Activated CD4-positive, alpha-beta T cell treated with anti-CD3 and anti-CD28 coated beads, Interleukin-2, amount 10 ng/mL, durations not matched to agents 24 days and 14 days (primary cell): ENCODE measurements at places on chromosomes 11 and 22. TPM values are rescaled to one million over a fixed set of nuclear protein-coding genes. Genes with fewer than 3 reads are reported as not detected.

The SPI1 gene
- total RNA-seq = not detected in 2 replicates

DNA sequence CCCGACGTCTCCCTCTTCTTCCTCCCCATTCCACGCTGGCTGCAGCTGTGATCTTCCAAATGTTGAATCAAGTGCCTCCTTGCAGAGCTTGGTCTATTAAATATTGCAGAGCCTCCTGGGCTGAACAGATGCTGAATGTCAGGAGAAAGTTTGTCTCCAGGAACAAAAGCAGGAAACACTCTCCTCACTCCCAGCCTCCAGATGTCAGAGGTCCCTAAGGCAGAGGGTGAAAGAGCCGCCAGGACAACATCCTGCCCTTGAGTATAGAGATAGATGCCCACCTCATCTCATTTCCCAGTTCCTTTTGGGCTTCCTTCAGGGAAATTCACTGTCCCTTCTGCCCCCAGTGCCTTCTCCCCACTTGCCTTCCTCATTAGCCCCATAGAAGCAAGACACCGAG lies 40.8 kb upstream of the IGSF9B start:
- DNase-seq = no peak
- H3K4me1 ChIP-seq = peaks cover 2% of the 10 kb centered on the region
- no peaks in the 10 kb centered on the region for H3K36me3 ChIP-seq
- peaks cover 6% of the 10 kb centered on the region for H3K27me3 ChIP-seq
- H3K4me3 ChIP-seq = no peak overlapping the region

DNA sequence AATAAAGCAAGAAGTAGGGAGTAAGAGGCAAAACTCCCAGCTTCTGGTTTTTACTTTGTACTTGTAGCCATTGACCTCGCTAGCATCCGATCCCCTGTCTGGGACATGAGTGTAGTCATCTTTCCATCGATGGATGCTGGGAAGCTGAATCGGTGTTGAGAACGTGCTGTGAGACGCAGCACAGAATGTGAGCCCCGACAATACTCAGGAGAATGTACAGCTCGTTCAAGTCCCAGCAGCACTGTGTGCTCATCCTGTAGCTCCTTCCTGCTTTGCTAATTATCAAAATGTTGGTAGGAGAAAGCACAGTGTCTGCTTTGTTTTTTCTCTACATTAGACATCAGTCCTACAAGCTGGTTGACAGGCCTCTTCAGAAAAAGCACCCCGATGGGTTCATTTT lies 56.6 kb downstream of the JAM3 start:
- DNase-seq = no peak
- H3K4me3 ChIP-seq = peak overlapping the region; percentile 26
- H3K27ac ChIP-seq = no peak overlapping the region
- peaks cover 5% of the 10 kb centered on the region for H3K36me3 ChIP-seq

DNA sequence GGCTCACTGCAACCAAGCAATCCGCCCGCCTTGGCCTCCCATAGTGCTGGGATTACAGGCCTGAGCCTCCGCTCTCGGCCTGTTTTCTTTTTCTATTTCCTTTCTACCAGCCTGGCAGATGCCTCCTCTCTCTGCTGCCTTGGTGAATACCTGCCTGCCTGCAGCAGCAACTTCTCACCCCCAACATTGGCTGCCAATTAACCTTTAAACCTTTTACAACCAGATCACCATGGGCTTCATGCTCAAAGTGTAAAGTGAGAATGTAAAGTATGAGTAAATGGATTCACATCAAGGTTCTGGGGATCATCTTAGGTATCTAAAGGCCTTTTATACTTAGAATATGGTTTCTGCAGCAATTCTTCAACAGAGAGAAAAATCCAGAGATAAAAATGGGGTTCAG lies 13.0 kb upstream of the FCHSD2 start:
- peak overlapping the region; percentile 71 for H3K4me3 ChIP-seq
- DNase-seq = no peak
- no peaks in the 10 kb centered on the region for H3K27me3 ChIP-seq
- H3K4me1 ChIP-seq = peaks cover 74% of the 10 kb centered on the region

DNA sequence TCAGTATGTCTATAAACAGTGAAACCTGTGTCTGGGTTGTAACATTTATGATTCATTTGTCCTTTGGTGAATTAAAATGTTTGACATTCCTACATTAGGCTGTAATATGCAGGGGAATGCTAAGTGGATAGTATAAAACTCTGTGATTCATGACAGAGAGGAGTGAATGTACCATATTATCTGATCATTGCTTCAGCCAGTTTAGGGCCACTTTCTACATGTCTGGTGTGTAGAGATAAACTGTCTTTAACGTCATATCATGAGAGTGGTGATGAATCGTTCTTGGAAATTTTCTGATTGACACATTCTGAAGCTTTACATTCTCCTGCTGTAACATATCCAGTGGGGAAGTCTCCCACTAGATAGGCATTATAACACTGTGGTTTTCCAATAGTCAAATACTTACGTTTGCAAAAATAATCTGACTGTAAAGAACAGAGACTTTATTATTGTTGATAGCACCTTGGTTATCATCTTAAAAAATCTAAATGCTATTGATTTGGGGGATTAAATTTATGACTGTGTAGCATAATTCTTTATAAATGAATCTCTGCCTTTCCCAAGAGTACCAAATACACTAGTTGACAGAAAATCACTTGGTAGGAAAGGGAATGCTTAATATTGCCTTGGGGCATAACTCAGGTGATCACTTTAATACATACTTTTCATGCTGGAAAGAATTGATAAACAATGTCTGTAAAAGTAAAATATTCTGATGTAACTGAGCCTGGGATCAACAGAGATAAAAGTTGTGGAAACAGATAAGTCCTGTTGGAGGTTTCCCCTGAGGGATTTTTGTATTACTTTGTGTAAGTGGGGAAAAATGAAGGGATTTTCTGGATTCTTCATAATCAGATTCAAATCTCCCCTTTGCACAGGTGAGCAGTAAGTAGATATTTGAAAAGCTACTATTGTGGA lies 427.9 kb downstream of the JRKL start:
- H3K27ac ChIP-seq = no peak overlapping the region
- DNase-seq = no peak
- H3K4me1 ChIP-seq = no peaks in the 10 kb centered on the region
- no peak overlapping the region for H3K4me3 ChIP-seq

DNA sequence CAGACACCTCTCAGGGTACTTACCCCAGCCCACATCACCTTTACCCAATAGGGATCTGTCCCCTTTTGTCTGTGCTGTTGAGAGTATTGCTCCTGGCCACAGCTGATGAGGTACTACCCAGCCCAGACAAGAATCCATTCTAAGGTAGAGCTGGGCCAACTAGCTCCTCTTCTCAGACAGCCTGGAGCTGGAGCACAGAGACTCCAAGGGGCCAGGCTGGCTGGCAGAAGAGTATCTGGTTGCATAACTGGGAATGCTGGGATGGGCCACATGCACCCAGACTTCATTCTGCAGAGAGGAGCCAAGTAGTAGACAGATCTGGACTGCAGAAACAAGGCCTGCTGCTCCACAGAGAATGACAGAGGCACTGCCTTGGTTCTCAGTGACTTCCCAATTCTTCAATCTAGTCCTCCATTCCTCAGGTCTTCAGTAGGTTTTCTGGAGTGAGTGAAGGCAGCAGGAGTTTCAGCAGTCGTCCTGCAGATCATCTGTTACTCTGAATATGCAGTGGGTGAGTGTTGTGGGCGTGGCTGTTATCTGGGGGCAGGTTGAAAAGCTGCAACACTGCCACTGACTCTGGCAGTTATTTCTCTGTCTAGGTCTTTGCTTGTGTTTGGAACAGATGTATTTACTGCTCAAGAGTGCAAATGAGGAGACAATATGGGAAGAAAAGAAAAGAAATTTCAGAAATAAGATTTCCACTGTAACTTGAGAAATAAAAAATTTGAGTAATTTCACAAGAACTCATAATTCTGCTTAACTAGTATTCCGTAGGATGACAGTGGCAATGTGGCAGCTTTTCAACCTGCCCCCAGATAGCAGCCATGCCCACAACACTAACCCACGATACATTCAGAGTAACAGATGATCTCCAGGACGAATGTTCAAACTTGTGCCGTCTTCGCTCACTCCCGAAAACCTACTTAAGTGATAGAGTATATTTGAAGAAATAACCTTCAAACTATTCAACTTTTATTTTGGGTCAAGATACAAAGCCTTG lies 34.9 kb downstream of the MAPK1 start:
- H3K27ac ChIP-seq = no peak overlapping the region
- H3K27me3 ChIP-seq = no peaks in the 10 kb centered on the region
- DNase-seq = no peak
- H3K4me3 ChIP-seq = no peak overlapping the region
- H3K4me1 ChIP-seq = peaks cover 28% of the 10 kb centered on the region

DNA sequence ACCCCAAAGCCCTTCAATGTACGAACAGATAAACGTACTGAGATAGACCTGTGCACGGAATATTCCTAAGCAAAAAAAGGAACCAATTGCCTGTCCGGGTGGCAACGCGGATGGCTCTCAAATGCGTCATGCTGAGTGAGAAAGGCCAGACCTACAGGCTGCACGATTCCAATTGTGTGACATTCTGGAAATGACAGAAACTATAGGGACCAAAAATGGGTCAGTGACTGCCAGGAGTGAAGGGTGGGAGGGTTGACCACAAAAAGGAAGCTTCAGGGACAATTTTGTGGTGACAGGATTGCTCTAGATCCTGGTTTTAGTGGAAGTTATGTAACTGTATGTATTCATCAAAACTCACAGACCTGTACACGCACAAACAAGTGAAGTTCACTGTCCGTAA lies 24.0 kb upstream of the SYT8 start:
- DNase-seq = no peak
- H3K4me3 ChIP-seq = no peak overlapping the region
- H3K27ac ChIP-seq = no peak overlapping the region
- no peaks in the 10 kb centered on the region for H3K4me1 ChIP-seq
- H3K27me3 ChIP-seq = peaks cover 15% of the 10 kb centered on the region

GRCh38 chr11:64620381-64620971 lies 29.5 kb downstream of the SLC22A12 start:
- H3K27me3 ChIP-seq = no peaks in the 10 kb centered on the region
- no peak overlapping the region for H3K4me3 ChIP-seq
- H3K27ac ChIP-seq = no peak overlapping the region
- no peaks in the 10 kb centered on the region for H3K4me1 ChIP-seq

GRCh38 chr11:82631722-82632630 lies 101.7 kb downstream of the FAM181B start:
- H3K4me3 ChIP-seq = no peak overlapping the region
- no peaks in the 10 kb centered on the region for H3K27me3 ChIP-seq
- no peaks in the 10 kb centered on the region for H3K4me1 ChIP-seq
- no peak overlapping the region for H3K27ac ChIP-seq

DNA sequence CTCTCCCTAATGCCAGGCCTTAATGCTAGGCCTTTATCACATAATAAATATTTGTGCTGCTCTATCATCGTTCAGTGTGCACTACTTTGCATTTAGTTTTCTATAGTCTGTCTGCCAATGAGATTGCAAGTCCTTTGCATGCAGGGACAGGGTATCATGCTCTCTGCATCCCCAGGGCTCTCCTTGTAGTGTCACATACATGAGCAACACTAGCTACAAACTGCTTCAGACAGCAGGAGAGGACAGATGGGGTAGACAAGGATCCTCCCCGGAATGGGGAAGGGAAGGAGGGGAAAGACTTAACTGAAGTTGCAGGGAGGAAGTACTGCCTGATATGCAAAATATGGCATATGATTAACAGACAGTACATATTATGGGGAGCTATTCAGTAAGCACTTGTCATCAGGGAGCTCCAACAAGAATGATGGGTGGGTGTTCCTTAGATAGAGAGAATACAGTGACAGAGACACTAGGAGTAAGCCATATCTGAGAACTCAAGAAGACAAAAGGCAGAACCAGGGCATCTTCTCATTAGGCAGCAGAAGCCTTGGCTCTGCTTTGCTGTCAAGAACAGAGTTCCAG lies 42.8 kb downstream of the ZNF202 start:
- no peak overlapping the region for H3K27ac ChIP-seq
- H3K36me3 ChIP-seq = no peaks in the 10 kb centered on the region
- no peak for DNase-seq
- H3K27me3 ChIP-seq = peaks cover 27% of the 10 kb centered on the region
- H3K4me3 ChIP-seq = no peak overlapping the region

- no peaks in the 10 kb centered on the region for H3K27me3 ChIP-seq
- peak overlapping the region; percentile 82 for H3K4me3 ChIP-seq
- peak; percentile 86 for DNase-seq
- H3K4me1 ChIP-seq = peaks cover 72% of the 10 kb centered on the region
Observed at GRCh38 chr11:61004761-61005181, 33.3 kb downstream of the CD6 start.

The MYEOV gene
- total RNA-seq = 0.21 and 0.83 TPM in 2 replicates

- no peak overlapping the region for H3K4me3 ChIP-seq
- H3K36me3 ChIP-seq = no peaks in the 10 kb centered on the region
- no peaks in the 10 kb centered on the region for H3K4me1 ChIP-seq
- no peak overlapping the region for H3K27ac ChIP-seq
Observed at GRCh38 chr11:121944556-121945230, 171.3 kb downstream of the BLID start.

The MS4A3 gene
- not detected in 2 replicates for total RNA-seq

DNA sequence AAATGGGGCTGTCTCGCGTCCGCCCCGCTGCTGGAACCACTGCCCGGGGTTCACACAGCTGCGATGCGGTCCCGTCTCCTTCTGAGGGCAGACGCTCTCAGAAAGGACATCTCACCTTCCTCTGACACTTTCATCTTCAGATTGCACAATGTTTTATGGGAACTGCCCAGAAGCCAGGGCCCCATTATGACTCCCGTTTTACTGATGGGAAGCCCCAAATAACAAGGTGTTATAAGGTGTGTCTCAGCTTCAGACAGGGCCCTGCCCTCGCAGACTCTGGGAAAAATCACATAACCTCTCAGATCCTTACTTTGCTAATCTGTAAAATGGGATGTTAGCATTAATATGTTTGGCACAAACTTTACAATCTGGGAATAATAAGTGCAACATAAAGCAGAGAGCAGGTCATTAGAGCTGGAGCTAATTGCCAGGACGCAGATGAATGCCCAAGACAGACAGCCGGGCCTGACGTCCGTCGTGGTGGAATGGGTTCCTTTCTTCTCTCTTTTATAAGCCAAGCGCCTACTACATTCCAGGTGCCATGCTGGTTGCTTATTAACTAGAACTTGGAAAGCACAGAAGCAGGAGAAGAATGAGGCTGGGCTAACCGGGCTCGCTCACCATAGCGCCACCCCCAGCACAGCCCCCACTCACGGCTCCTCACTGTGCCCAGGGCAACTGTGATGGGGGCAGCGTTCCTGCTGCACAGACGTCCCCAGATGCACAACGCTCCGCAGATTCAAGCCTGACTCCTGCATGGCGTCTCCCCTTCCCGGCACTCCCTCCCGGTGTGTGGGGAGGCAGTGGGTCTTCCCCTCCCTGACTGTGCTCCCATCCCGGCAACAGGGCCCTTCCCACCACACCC lies 43.8 kb downstream of the TRMU start:
- peaks cover 9% of the 10 kb centered on the region for H3K27me3 ChIP-seq
- no peaks in the 10 kb centered on the region for H3K36me3 ChIP-seq
- no peaks in the 10 kb centered on the region for H3K4me1 ChIP-seq
- DNase-seq = no peak
- H3K4me3 ChIP-seq = no peak overlapping the region
- no peak overlapping the region for H3K27ac ChIP-seq

- H3K27ac ChIP-seq = no peak overlapping the region
- H3K36me3 ChIP-seq = no peaks in the 10 kb centered on the region
Observed at GRCh38 chr22:23565915-23566704, 14.0 kb downstream of the IGLL1 start.

GRCh38 chr11:98771791-98772190 lies 249.0 kb upstream of the CNTN5 start:
- no peak overlapping the region for H3K27ac ChIP-seq
- H3K4me3 ChIP-seq = no peak overlapping the region
- H3K4me1 ChIP-seq = no peaks in the 10 kb centered on the region
- DNase-seq = no peak
- no peaks in the 10 kb centered on the region for H3K27me3 ChIP-seq

The APOL1 gene
- total RNA-seq = 36.2 and 37.3 TPM in 2 replicates
